ENCODE measurements at places on chromosomes 4 and X.

GRCh38 chr4:20829617-20830357 lies 129.5 kb downstream of the PACRGL start:
- no peak for DNase-seq

DNA sequence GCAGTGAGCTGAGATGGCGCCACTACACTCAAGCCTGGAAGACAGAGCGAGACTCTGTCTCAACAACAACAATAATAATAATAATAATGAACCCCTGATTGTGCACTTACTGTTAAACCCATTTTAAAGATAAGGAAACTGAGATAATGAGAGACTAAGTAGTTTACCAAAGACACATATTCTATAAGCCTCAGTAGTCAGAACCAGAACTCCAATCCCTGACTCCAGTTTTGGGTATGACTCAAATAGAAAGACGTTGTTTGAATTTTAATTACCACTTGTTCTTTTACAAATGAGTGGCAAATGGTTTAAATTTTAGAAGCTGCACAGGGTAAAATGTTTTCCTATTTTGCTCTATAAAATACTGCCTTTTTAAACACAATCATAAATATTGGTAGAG lies 37.4 kb downstream of the ACSL4 start:
- no peak for DNase-seq

DNA sequence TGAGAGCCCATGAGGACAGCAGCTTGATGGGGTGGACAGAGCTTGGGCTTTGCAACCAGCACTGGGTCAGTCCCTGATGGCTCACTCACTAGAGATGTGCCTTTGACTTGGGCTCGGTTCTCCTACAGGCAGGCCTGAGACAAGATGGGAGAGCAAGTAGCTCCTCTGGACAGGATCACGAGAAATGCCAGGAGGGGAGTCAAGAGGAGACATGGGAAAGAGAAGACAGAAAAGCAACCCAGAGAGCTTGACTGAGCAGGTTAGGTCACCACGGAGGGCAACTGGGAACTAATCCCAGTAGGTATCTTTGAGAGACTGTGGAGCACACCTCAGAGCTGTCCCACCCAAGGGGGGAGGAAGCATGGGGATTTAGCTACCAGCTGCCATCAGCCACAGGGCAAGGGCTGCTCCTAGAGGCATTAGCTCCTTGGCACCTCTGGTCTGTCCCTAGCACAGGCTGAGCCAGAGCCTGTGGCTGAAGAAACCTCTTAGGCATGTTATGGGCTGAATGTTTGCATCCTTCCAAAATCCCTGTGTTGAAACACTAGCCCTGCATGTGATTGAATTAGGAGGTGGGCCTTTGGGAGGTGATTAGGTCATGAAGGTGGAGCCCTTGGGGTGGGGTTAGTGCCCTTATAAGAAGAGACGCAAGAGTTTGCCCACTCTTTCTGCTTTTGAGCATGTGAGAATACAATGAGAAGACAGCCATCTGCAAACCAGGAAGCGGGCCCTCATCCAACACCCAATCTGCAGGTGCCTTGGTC lies 145.6 kb downstream of the SMIM20 start:
- no peak for DNase-seq

- DNase-seq, result no peak
These were observed 1286.9 kb downstream of the ADGRL3 start for GRCh38 chr4:62487016-62487415.

- no peak for DNase-seq
These were observed 93.1 kb downstream of the SORCS2 start for GRCh38 chr4:7285244-7286094.

- no peak for DNase-seq
These were observed 13.8 kb downstream of the PCDH10 start for GRCh38 chr4:133162941-133163340.

GRCh38 chr4:141065872-141066271 lies 67.4 kb downstream of the RNF150 start:
- no peak for DNase-seq

DNA sequence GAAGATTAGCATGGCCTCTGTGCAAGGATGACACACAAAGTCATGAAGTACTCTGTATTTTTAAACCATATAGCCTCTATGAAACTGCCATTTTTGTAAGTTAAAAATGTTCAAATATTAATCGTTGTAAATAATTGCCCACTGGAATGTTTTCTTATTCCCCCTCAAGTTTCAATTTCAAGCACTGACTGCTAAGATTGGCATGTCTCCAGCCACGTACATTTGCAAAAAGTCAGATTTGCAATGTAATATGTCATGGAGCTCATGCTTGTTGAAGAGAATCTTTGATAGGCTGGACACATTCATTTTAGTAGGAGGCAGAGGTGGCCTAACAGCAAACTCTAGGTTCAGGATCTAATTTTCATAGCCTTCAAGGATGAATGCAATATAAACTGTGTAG lies 124.7 kb downstream of the CBR4 start:
- no peak for DNase-seq

- no peak for DNase-seq
These were observed 175.5 kb downstream of the CAMK2D start for GRCh38 chr4:113586072-113586471.

- no peak for DNase-seq
These were observed 689.8 kb downstream of the KCTD8 start for GRCh38 chr4:43758836-43759235.

DNA sequence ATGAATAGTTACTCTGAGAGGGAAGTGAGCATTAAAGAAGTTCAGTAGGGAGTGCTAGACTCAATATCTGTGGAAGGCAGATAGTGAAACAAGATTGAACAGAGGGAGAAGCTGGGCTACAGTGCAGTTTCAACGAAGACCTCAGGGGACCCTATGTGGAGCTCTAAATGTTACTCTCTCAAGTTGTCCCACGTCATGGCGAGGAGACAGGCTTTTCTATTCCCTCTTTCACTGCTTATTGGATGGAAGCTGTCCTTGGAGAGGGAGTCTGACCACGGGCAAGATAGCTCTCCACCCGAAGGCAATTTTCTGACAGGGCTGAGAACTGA lies 42.3 kb upstream of the CCSER1 start:
- no peak for DNase-seq

- no peak for DNase-seq
These were observed 540.9 kb downstream of the GBA3 start for GRCh38 chr4:23233596-23233995.

DNA sequence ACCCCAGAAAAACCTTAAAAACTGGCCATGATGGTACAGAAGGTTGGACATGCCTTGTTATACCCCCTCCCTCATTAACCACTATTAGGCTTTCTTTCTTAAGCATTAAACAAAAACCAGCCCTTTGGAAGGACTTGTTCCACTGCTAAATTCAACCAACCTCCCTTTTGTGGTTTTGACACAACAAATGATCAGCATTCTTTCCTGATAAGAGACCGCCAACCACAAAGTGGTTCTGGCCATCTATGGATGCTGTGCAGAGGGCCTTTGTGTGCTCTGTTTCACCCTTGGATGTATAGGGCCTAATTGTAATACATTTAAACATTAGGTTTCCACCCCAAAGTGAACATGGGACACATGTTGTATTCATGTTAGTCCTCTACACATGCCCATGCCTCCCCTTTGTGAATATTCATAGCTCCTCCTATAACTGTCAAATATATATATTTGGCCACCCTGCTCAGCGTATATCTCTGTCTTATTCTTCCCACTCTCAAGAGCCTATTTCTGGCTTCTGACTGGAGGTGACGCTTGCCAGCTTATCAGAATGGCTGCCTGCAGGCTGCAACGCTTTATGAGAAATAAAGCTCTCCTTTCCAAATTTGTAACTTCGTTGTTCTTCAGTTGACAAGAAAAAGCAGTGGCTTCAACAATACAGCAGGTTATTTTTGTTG lies 126.6 kb downstream of the NPNT start:
- DNase-seq, result no peak

- DNase-seq, result no peak
These were observed 395.1 kb downstream of the RAB28 start for GRCh38 chr4:13088726-13089658.

DNA sequence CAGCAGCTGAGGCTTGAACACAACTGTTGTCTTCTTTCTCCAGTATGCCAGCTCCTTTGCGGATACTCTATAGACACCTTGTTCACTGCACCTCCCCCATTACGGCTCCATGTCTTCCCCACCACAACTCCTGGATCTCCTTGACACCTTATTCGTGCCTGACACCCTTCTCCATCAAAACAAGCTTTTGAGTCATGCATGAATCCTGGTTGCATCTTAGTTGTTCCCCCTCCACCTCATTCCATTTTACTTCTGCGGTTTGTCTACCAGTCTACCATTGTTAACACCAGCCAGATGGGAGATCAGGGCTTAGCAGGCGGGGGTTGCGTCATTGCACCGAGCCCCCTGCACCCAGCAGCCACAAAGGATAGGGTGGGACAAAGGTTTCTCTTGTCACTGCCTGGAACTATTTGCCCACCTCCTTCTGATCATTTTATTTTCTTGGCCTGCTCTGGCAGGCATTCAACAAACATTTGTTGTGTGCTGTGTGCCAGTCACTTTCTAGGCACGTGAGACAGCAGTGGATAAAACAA lies 2.0 kb upstream of the CDK16 start:
- DNase-seq, result no peak

DNA sequence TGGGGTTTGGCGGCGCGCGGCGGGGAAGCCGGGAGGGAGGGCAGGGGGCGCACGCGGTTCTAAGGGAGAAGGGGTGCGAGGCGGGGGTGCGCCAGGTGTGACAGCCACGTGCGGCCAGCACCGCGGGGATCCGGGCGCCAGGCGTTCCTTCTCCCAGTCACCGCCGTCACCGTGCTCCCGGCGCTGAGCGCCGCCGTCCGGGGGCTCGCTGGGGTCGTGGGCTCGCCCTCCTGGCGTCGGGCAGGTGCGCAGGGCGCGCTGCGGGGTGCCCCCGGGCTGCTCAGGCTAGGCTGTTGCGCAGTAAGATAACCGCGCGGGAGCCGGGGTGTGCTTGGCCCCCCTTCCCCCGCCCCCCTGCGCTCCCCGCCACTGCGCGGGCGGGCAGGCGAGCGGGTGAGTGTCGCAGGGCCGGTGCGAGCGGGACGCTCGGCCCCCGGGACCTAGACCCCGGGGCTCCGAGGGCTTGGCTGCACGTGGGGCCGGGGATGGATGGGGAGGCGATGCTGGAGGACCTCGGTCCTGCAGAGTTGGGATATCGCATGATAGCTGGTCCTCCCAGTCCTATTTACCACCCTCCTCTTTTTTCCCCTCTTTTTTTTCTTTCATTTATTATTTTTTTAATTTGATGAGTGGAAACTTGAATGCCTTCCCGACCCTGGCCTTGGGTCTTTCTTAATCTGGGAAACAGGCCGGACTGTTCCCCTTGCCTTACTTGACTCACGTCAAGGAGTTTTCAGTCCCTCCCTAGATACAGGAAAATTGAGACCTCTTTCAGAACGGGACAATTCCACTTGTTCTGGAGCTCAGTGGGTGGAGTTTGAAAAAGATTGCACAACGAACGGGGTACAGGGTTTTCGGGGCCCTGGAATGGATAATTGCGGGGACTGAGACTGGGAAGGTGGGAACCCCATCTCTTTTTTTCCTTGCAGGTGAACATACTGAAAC lies 797 bp downstream of the TXLNG start:
- DNase-seq, result no peak

GRCh38 chrX:150364347-150365050 lies 1.4 kb downstream of the MAMLD1 start:
- DNase-seq, result no peak

GRCh38 chr4:168817370-168817769 lies 192.7 kb downstream of the CBR4 start:
- DNase-seq, result no peak

- no peak for DNase-seq
These were observed 252.6 kb downstream of the TMEM47 start for GRCh38 chrX:34404386-34405070.

DNA sequence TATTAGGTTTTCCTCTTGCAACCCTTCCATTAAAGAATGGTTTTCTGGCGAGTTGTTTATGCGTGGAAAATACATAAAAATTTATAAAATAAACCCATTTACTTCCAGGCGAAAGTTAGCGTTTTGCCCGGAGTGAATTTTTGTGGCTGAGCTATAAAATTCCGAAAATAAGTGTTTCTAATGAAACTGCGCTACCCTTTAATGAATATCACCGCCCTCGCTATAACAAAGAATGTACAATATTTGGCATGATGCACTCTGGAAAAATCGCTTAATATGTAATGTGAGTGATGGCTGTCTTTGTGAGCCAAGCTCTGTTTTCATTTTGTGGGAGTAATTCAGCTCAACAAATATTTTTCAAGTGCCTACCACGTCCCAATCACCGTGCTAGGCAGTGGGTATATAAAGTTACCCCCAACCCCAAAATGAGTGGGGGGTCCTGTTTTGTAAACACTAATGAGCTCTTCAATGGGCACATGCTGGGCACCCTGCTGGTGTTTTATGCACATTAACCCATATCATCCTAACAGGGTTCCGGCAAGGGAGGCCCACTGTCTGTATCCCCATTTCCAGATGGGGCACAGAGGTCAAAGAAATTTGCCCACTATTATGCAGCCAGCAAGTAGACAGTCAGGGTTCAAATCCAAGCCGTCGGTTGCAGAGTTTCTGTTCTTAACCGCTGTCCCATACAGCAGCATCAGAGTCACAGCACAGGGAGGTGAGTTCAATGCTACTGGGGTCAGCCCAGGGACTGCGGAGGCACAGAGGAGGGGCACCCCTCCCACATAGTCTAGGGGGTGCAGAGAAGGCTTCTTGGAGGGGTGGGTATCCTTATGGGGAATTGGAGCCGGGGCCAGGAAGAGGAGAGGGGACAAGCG lies 65.7 kb upstream of the STX18 start:
- no peak for DNase-seq

- no peak for DNase-seq
These were observed 629.0 kb upstream of the ZFP42 start for GRCh38 chr4:187366530-187366929.

GRCh38 chrX:30141966-30142365 lies 73.4 kb upstream of the MAGEB2 start:
- no peak for DNase-seq

- no peak for DNase-seq
These were observed 220.1 kb downstream of the DCTD start for GRCh38 chr4:182697094-182697493.

GRCh38 chr4:27720010-27720766 lies 859.5 kb downstream of the STIM2 start:
- DNase-seq, result no peak

DNA sequence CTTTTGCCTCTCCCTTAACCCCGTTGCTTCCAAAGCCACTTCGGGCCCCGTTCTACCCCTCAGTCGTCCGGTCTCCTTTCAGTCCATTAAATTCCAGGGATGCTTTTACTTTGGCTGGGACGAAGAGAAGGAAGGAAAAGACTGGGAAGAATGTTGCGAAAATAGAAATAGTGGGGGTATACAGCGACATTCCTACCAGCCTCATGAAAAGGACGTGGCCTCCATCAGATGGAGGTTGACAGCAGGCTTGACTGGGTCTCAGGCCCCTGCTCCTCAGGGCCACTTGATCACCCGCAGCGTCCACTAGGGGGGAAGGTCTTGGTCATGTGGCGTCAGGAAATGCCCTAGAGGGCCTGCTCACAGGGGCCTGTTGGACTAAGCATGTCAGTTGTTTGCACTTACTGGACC lies 657 bp upstream of the ANKRD50 start:
- peak; percentile 73 for DNase-seq
